ENCODE measurements at places on chromosomes 13 and 19. TPM values are rescaled to one million over a fixed set of nuclear protein-coding genes. Genes with fewer than 3 reads are reported as not detected.

MTMR6 gene
- 23.6 TPM for total RNA-seq

DNA sequence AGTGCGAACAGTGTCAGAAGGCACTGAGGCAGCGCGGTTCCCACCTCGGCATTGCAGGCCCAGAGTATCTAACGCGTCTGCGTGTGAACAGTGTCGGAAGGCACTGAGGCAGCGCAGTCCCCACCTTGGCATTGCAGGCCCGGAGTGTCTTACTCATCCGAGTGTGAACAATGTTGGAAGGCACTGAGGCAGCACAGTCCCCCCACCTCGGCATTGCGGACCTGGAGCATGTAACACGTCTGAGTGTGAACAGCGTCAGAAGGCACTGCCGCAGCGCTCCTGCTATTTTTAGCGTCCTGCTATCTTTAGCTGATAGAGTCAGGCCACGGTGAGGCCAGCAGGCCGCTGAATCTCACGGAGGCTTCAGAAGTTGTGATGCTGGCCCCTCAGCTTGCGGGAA is 39.6 kb downstream of the ATP11A start:
- DNase-seq, result no peak

DNA sequence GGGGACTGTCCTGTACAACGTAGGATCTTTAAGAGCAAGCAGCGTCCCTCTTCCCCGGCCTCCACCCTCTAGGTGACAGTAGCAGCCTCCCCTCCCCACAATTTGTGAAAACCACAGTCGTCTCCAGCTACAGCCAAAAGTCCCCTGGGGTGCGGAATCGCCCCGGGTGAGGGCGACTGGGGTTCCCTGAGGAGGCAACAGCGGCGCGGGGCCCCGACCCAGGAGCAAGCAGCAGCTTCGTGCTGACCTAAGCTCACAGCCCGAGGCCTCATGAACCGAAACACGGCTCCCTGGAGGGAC is 322 bp downstream of the ZNF558 start:
- no peak for DNase-seq

- DNase-seq, result no peak
Measured at GRCh38 chr13:25807562-25807961, 244.3 kb downstream of the SHISA2 start.

- no peak for DNase-seq
Measured at GRCh38 chr19:28968721-28969120, 244.2 kb downstream of the UQCRFS1 start.

SPACA4 gene
- total RNA-seq, result not detected

DNA sequence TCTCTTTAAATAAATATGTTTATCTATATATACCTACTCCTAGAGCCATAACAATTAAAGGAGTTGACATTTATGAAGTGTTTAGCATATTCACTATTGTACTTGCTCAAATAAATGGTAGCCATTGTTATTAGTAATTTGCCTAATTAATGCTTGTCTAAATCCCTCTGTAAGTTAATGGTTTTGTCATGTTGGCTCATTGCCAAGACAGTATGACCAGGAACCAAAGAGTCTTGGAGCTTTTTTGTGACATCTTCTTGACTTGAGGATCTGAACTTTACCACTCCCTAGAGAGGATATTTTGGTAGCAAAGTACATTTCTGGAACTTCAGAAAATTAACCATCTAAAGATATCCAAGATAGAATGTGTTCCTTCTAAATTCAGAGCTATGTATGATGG is 15.5 kb downstream of the FRY start:
- no peak for DNase-seq

GRCh38 chr13:41458761-41459431 is 1.5 kb downstream of the RGCC start:
- peak; percentile 65 for DNase-seq

DNA sequence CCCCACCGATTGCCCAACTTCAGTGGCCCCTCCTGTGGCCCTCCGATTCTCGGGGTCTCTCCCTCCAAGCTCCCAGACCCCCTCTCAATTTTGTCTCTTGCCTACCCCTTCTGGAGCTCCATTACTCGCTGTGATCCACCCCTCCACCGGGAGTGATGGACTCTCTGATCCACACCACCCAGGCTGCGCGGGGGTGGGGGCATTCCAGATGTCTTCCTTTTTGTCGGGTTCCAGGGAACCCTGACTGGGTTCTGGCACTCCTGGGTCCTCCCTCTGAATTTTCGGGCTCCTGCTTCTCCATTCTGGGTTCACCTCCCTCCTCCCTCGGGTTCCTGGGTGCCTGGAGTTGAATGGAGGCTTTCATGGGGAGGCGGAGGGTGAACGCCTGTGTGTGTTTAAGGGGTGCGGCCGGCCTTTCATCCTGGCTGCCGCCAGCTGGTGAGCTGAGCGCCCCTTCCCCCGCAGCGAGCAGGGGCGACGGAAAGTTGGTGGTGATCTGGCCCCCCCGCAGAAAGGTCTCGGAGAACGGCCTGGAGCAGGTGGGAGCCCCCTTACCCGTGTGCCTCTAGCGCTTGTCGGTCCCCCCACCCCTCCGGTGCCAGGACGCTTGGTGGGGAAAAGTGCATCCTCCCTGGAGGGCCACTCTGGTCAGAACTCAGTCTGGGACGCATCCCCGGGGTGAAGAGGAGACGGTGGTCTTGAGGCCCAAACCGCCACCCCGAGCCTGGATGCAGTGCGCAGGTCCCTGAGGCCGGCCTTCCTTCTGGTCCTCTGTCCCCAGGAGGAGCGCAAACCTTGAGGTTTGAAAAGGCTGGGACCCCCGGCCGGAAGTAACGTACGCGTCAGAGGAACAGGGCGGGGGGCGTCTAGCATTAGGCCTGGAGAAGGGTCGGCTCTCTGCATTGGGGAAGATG is 1.6 kb downstream of the MISP3 start:
- no peak for DNase-seq

- no peak for DNase-seq
Measured at GRCh38 chr13:37187621-37188020, 82.2 kb upstream of the CSNK1A1L start.

DNA sequence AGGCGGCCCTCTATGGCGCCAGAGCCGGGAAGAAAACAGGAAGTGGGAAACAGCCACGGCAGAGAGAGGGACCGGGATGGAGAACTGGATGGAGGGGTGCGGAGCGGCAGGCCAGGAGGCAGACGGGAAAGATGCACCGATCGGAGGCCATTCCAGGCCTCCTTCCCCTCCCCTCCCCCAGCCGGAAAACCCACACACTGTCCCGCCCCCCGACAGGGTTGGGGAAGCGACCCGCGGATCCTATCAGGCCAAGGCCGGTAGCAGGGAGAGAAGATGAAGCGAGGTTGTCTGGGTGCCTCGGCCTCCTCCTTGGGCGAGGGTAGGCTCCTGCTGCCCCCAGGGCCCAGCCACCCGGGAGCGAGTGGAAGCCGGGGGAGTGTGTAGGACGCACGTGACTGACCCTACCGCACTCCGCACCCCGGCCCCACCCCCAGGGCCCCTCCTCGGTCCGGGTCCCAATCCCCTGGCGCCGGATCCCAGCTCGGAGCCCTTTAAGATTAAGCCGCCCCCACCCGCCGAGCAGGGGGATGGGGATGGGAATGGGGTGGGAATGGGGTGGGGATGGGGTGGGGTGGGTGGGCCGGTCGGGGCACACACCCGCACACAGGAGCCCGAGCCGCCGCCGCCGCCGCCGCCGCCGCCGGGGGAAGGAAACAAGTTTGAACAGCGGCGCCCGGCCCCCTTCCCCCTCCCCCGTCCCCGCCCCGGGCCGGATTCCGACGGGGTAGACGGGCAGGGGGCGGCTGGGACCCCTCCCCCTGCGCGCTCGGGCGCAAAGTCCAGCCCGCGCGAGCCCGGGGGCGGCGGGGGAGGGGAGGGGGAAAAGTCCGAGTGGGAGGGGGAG is 1.5 kb downstream of the ERF start:
- DNase-seq, result no peak

PRRG2 gene
- 2.4 TPM for total RNA-seq

GRCh38 chr19:2221918-2222317 is 14.2 kb downstream of the PLEKHJ1 start:
- DNase-seq, result no peak

DNA sequence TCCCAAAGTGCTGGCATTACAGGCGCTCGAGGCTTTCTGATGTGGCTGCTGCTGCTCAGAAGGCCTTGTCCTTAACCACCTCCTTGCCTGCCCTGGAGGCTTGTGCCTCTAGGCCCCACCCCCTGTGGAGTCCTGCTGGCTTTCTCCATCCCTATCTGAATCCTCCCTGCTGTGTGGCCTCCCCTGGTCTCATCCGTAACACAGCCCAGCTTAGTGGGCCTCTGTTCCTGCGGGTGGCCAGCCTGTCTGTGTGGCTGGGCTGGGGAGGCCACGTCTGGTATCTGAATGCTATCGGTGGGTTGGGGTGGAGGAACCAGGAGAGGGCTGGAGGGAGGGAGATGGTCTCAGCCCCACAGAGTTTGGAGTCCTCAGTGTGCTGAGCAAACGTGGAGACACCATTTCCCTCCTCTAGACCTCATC is 4.7 kb downstream of the RPL28 start:
- no peak for DNase-seq

- no peak for DNase-seq
Measured at GRCh38 chr13:95485045-95485517, 67.4 kb upstream of the CLDN10 start.

GRCh38 chr13:71378961-71379905 is 487.8 kb downstream of the DACH1 start:
- DNase-seq, result peak; percentile 3

- no peak for DNase-seq
Measured at GRCh38 chr13:19845758-19846157, 17.7 kb downstream of the ZMYM5 start.

All from dermis microvascular lymphatic vessel endothelial cell (primary cell).